Uterine smooth muscle cell (primary cell): ENCODE measurements at places on chromosomes 3 and 15. TPM values are rescaled to one million over a fixed set of nuclear protein-coding genes. Genes with fewer than 3 reads are reported as not detected.

The SLC22A13 gene
- total RNA-seq: 0.22 and 0.25 TPM in 2 replicates

The CCR8 gene
- total RNA-seq: not detected in 2 replicates

The ARMC8 gene
- 48.2 and 57.9 TPM in 2 replicates for total RNA-seq

The CASR gene
- total RNA-seq: not detected in 2 replicates

The CMTM8 gene
- total RNA-seq: 0.12 and 0.22 TPM in 2 replicates

The GP5 gene
- total RNA-seq: under 0.01 TPM in 1 of 2 replicates, not detected in the other

The OXTR gene
- total RNA-seq: 8.9 and 12.1 TPM in 2 replicates

The FRMD5 gene
- total RNA-seq: 11.1 and 12.4 TPM in 2 replicates

The CAND2 gene
- 6.4 and 6.6 TPM in 2 replicates for total RNA-seq

The ZKSCAN7 gene
- total RNA-seq: 5.5 and 7.4 TPM in 2 replicates

The KIF15 gene
- 7.4 and 27.2 TPM in 2 replicates for total RNA-seq

The IL17RC gene
- 43.3 and 43.7 TPM in 2 replicates for total RNA-seq

The RAMAC gene
- total RNA-seq: 30.1 and 40.6 TPM in 2 replicates

The MORC1 gene
- not detected in 2 replicates for total RNA-seq
